ENCODE measurements at places on chromosomes 1 and 21.
A peak's percentile ranks its signal among the peaks of the same experiment; 100 is the strongest.

GRCh38 chr1:38608202-38608864, 251.2 kb downstream of the RRAGC start:
- peak; percentile 65 for DNase-seq

GRCh38 chr1:57623791-57624538, 200.1 kb upstream of the DAB1 start:
- DNase-seq = no peak

DNA sequence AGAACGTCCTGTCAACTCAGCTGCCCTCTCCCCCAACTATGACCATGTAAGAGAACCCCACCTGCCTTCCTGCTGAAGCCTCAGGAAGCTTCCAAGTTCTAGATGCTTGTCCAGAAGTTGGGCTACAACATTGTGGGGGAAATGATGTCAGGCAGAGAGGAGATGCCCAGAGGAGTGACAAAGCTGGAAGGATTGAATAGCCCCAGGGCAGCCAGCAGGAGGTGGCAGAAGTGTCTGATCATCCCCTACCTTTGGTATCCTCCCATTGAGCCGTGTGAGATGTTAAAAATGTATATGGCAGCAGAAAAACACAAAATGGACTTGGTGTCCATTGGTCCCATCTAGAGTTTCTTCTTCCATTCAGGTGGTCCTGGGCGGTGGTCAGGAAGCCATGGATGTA, 6.6 kb downstream of the EIF3I start:
- no peak for DNase-seq

DNA sequence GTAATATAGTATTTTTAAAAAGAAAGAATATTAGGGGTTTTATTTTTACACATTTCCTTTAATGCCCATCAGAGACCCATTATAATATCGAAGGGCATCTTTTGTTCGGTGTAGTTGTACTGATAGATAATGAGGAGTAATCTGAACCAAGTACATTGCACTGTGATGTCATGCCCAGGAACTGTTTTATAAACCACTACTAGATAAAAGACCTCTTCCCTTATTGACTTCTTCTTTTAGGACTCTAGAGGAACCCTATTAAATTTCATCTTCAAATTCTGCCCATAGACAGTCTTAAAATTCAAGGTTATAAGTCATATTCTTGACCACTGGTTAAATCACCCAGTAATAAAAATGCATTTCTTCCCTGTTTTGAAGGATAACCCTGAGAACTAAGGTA, 206.5 kb downstream of the NRIP1 start:
- no peak for DNase-seq

DNA sequence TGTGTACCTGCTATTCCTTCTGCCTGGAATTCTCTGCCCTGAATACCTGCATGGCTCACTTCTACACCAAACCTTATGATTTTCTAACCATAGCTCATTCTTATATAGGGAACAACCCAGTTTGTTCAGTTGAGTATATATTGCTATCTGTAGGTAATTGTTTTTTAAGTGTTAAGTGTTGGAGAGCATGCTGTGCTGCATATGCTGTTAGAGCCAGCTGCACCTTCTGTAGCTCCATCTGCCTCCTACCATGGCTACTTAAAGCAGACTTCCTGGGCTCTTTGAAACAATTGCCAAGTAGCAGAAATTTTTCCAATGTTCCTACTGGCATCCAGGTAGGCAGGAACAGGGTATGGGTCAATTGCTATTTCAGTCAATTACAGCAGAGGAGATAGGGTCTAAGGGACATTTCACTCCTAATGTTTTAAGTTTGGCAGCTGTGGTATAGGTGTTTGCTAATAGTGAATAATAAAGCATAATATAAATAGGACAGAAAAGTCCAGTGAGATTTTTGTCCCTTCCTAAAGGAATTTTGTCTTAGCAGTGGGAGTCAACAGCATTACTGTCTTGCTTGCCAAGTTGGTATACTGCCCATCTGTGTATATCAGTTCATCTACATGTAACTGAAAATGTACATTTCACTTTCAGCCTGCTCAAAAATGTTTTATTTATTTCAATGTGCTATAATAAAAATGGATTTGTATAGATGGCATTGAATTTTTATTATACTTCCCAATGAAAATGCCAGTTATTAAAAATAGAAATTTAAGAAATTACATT, 34.0 kb upstream of the C1orf115 start:
- DNase-seq = no peak

GRCh38 chr1:78447086-78447485, 43.7 kb upstream of the PTGFR start:
- DNase-seq = no peak

- no peak for DNase-seq
These were observed 47.1 kb downstream of the UMODL1 start for GRCh38 chr21:42117967-42118780.

DNA sequence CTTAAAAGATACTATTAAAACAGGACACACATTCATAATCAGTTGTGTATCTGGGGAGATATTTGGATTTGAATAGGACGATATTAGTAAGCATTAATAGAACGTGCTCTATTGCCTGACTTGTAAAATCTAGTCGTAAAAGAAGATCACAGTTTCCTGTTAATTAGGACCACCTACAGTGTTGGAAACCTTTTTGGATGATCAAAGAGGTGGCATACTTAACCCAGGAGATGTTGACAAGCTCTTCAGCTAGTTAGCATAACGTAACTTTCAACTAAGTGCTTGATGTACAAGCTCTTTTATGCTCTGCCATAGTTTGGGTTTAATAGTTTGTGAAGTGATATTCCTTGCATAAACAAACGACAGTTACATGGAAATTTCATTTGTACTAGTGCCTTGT, 293.3 kb upstream of the NR5A2 start:
- DNase-seq = no peak

DNA sequence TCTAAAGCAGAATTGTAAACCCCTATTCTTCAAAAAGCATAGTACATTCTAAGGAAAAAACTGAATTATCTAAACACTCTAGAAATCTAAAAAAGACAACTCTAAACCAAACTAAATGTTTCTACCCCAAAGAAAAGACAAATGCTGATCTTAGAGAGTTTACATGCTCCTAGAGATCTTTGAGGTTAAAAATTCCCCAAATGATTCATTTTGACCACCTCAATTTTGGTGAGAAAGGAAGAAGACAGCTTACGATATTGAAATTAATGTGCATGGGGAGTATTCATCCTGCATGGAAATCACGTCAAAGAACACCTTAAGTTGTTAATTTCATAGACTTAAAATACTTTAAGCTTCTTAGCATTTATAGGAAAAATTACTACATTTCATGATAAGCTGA, 377.8 kb upstream of the RUNX1 start:
- DNase-seq = no peak
